ENCODE measurements at places on chromosomes 6 and 20.

- DNase-seq: no peak
Observed at GRCh38 chr6:136031982-136032381, 180.5 kb downstream of the PDE7B start.

DNA sequence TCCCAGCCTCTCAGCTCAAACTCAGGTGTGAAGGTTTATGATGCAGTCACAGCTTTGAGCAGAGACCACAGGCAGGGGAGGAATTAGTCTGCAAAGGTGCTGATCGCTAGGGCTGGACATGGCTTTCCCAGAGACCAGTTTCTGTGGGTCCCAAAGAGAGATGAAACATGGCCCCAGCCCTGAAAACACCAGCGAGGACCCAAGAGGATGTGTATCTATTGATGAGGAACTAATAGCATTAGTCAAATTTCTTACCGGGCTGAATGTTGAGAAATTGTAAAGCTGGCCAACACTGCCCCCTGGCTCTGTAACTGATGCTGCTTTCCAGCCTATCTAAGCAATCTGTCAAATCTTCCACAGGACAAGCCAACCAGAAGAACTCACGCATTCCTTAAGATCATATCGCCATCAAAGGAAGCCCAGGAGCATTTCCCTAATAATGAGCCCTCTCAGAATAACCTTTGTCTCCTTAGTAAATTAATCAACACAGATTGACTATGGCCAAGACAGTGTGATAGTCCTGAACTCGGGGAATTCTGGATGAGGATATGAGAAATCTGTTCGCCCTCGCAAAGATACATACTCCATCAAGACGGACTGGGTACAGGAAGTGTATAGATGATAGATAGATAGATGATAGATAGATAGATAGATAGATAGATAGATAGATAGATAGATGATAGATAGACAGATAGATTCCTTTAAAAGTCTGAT, 7.8 kb upstream of the ACSS1 start:
- peak; percentile 72 for DNase-seq

GRCh38 chr6:126173265-126173664, 166.7 kb upstream of the CENPW start:
- DNase-seq: no peak

GRCh38 chr6:168315596-168315995, 4.0 kb downstream of the DACT2 start:
- DNase-seq: no peak

GRCh38 chr20:16158090-16158975, 414.9 kb downstream of the KIF16B start:
- no peak for DNase-seq

Measured in transverse colon (tissue), 4 donors.